ENCODE measurements at places on chromosomes 1 and 21.

GRCh38 chr1:215501496-215501895 is 65.6 kb upstream of the KCTD3 start:
- DNase-seq, result no peak

DNA sequence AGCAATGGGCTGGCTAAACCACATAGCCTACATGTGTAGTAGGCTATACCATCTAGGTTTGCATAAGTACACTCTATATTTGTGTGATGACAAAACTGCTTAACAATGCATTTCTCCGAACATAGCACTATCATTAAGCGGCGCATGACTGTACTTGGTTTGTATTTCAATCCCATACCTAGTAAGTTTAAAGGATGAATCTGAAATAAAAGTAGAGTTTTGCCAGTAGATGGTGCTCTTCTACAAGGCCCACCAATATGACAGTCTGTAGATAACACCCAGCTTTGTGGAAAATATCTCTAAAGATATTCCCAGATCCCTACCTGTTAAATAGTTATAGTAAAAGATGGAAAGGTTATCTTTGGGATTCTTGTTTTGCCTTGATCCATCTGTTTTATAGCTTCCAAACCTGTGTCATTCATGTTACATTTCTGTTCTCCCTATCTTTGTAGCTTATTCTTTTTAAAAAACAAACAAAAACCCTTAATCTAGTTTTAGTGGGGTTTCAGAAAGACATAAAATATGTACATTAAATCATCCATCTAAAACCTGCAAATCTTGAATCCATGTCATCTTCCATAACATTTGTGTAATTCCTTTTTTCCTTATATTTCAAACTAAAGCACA is 33.9 kb upstream of the ASPM start:
- no peak for DNase-seq

- DNase-seq, result no peak
Measured at GRCh38 chr1:22799971-22800370, 89.3 kb downstream of the EPHB2 start.

- DNase-seq, result no peak
Measured at GRCh38 chr1:43468414-43468813, 14.7 kb upstream of the HYI start.

DNA sequence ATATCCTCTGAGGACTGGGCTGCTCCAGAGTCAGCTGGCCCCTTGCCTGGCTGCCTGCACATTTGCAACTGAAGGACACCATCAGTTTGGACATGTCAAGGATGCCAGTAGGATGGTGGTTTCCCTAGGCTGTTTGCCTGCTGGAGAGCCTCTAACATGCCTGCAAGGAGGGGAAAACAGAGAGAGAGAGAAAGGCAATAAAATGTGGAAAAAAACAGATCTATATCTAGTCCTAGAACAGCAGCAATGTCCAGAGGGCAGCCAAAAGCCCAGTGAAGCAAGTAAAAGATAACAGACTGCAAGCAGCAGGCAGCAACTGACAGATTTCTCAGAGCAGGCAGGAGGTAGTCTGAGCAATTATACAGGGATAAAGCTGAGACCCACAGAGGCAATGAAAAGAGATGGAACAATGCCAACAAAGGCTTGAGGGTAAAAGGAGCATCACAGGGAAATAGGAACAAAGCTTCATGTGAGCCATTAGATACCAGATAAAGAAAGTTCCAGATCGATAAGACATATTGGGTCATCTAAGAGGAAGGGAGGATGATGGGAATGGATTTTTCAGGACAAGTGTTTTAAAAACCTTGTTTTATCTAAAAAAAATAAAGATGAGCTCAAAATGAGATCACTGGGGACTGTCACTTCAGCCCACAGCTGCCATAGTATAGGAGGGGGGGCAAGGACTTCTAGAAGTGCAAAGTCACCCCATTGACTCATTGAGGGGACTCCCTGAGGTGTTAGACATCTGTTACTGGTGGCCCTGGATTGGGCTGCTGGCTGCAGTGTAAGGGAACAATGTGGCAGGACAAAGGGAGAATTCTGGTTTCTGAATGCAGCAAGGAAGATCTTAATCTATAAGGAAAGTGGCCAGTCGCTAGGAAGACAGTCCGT is 38.6 kb upstream of the GADD45A start:
- no peak for DNase-seq

GRCh38 chr1:198936371-198937083 is 297.7 kb downstream of the PTPRC start:
- DNase-seq, result no peak

DNA sequence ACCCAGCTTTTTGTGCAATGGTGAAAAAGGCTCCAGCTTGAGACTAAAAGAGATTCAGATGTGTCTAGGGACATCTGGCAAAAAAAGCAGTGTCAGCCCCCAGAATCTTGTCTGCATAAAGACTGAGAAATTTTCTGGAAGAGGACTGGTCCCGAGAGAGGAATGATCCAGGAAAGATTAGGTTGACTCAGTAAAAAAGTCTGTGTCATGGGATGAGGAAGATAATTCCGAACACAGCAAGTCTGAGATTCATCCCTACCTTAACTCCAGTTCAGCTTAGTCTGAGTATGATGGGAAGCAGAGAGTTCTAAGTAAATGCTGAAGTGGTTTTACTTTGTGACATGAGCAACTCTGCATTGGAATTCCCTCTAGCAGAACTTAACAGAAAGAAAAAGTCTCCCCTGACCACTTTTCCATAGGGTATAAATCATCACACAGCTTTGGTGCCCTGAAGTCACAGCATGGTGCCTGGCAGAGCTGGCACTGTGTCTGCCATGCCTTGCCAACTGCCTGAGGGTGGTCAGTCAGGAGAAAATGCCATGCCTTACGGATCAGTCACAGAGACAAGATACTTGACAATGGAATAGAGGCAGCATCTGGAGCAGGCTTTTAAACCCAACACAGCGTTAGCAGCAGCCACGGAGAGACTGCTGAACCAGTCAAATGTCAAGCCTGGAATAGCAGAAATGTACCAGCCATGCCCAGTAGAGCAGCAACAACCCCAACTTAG is 153.4 kb downstream of the ZC3H11B start:
- DNase-seq, result no peak

- no peak for DNase-seq
Measured at GRCh38 chr1:916173-917075, 7.3 kb upstream of the SAMD11 start.

DNA sequence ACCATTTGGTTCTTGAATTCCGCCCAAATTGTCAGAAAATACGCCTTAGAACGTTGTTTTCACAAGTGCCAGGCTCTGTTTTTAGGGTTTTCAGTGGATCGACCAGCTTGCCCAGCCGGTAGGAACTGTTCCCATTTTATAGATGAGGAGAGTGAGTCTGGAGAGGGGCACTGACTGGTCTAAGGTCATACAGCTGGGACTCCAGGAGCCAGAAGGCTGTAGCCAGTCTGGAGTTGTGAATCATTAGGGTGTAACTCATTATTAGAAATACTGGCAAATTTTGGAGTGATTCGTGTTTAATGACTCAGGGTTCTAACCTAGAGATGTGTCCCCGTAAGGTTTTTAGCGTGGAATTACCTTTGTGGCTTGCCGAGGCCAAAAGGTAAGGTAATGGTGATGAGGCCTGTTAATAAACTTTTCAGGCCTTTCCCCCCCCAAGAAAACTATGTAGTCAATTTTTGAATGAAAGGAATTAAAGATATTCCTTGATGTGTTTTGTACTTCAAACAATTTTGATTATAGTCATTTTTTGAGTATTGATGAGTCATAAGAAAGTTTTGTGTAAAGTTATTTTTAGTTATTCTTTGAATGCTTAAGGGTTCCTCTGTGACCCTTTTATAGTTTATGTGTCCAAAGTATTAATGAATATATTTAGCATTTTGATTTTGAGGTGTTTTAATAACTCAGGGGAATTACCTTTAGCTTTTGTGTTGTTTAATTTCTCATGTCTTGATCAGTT is 2.1 kb downstream of the DYRK1A start:
- DNase-seq, result no peak

- DNase-seq, result no peak
Measured at GRCh38 chr1:181208083-181208482, 119.6 kb downstream of the IER5 start.

DNA sequence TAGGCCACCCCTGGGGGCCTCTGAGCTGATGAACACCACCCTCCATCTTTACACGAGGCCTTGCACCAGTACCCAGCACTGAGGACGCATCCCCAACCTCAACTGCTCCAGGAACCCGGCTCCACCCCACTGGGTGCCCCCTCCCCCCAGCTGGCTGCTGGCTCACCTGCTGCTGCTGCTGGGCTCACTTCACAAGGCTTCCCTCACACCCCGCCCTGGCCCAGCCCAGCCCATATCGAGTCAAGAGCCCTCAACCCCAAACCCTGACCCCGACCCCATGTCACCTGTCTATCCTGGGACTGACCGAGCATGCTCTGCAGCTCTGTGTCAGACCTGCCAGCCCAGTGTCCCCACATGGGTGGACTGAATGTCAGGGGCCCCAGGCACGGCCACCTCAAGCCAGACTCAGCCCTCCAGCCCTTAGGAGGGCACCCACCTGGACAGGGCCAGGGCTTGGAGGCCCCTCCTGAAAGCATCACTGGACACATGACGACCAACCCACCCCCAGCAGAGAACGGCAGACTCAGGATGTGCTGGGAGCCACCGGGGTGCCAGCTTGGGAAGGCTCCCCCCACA is 21.4 kb downstream of the WNT9A start:
- DNase-seq, result no peak

- DNase-seq, result no peak
Measured at GRCh38 chr1:226059709-226060108, 2.8 kb upstream of the H3-3A start.

GRCh38 chr1:225481738-225482137 is 53.9 kb upstream of the LBR start:
- no peak for DNase-seq

- DNase-seq, result peak; percentile 60
Measured at GRCh38 chr1:15994590-15995351, 9.3 kb upstream of the SRARP start.

DNA sequence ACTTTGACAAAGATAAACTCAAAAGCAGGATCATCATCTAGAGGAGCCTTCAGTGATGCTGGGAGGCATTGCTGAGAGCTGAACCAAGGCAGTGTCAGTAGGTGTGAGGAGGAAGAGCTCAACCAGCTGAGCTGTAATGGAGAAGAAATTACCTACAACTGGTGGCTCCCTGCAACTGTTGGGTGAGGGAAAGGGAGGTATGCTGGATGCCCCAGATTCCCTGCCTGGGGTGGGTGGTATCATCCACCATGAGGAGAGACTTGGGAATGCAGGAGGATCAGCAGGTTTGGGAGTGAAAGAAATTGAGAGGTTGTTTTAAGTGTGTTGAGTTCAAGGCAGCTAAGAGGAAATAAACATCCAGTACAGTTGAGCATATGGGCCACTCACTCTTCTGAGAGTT is 199.8 kb downstream of the DNM3 start:
- no peak for DNase-seq

GRCh38 chr1:241696815-241697639 is 44.9 kb downstream of the WDR64 start:
- no peak for DNase-seq

DNA sequence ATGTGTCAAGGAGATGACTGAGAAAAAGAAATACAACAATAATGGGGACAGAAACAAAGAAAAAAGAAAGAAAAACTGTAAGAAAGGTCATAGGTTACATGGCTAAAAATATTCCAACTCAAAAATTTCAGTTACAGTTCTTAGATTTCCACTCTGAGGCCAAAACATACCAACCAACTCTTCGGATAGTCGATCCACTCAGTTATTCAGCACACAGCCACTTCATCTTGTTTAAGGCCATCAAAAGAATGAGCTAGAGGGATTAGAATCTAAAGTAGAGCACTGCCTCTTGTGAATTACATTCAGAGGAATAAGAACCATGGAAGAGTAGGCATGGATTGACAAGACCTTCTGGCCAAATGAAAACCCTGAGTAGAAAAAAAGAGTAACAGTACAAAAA is 277.0 kb downstream of the MRPL39 start:
- DNase-seq, result no peak

- no peak for DNase-seq
Measured at GRCh38 chr1:84479998-84480397, 932 bp downstream of the RPF1 start.

GRCh38 chr1:192657760-192658159 is 21.8 kb downstream of the RGS13 start:
- no peak for DNase-seq
